ENCODE measurements at places on chromosomes 2 and 18.
A peak's percentile ranks its signal among the peaks of the same experiment; 100 is the strongest.

DNA sequence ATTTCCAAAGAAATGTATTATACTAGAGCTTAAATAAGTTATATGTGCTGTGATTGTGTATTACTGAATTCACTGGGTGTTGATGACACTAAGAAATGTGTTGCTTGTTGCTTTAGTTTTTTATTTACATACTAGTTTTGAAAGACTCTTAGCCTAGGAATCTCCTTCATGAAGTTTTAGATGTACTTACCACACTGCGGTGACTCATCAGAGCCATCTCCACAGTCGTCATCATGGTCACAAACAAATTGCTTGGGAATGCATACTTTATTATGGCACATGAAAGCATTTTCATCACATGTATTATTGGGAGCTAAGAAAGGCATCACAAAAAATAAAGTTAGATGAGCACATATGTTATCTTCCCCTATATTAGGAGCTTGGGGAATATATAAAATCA, 1624.2 kb downstream of the LRP1B start:
- no peak for DNase-seq

GRCh38 chr2:22756276-22757043, 628.5 kb upstream of the KLHL29 start:
- no peak for DNase-seq

DNA sequence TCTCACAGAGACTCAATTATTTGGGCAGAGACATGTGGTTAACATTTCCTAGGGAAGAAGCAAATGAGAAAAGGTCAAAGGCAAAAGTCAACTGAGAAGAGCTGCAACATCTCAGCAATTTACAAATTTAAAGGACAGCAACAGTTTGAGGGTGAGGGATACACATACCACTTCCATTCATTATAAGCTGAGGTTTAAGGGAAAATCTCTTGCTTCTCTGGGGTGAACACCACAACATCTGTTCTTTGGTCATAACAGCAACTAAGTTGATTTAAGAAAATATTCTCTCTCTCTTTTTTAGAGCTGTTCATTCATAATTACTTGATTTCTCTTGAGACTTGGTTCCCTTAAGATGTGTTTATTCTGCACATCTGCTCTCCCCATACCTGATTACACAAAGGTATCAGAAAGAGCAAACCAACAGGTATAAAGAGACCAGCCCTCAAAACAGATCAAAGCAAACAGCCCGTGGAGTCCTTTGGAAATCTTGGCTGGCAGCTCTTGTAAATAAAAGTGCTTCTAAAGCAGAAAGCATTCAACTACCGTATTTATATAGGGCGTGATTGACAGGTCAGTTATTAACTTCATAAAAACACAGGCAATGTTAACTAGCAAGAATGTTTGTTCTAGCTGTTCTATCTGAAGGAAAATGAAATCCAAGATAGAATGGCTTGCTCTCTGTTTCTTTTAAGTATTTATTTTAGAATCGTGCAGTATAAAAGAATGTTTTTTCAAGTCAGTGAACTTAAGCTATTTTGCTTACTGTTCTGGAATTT, 132.8 kb downstream of the THADA start:
- no peak for DNase-seq

GRCh38 chr2:30433541-30434299, 13.3 kb upstream of the LCLAT1 start:
- no peak for DNase-seq

- no peak for DNase-seq
Measured at GRCh38 chr18:37309059-37309458, 256.5 kb downstream of the CELF4 start.

DNA sequence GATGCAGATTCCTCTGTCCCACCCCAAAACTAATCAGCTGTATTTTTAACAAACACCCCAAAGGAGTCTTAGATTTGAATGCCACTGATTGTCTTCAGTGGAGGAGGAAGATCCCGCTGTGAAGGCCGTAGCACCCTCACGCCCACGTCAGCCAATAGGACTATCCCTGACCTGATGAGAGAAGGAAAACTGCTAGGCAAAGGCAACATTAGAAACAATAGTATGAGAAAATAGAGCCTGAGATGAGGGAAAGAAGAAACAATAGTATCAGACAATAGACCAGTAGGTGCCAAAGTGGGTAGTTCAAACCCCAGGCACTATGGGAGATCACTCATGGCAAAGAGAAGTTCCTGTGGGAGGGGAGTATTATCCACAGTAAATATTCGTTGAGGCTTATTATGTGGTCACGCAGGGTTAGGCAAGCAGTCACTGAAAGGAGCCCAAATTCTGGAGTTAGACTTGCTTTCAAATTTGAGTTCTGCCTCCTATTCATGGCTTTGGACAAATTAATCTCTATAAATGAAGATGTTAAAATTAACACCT, 2.8 kb downstream of the PCBP1 start:
- DNase-seq, result no peak

DNA sequence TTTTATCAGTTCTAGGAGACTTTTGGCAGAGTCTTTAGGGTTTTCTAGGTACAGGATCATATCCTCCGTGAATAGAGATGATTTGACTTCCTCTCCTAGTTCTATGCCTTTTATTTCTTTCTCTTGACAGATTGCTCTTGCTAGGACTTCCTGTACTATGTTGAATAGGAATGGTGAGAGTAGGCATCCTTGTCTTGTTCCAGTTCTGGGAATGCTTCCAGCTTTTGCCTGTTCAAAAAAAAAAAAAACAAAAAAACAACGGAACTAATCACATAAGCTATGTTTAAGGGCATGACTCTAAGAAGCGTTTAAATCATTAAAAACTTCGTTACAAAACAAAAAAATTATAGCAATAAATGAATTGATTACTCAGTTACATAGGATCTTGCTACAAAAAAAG, 145.7 kb downstream of the NUP35 start:
- no peak for DNase-seq

DNA sequence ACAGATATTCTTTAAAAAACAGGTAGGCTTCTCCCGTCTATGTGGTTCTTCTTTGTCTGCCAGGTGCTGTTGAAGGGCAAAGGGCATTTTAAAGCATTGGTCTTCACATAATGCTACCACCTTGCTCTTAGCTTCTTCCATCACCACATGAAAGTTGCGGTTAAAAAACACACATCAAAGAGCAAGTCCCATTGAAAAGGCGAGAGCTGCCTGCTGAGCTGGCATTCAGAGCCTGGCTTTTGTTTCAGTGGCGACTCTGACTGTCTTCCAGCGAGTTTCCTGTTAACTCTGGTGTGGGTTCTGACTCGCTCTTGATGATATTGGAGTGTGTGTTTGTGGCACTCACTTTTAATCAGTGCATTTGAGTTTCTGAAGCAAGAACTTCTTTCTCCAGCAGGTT, 624.9 kb upstream of the FANCL start:
- no peak for DNase-seq

- no peak for DNase-seq
Measured at GRCh38 chr2:110167326-110168000, 37.4 kb downstream of the NPHP1 start.

DNA sequence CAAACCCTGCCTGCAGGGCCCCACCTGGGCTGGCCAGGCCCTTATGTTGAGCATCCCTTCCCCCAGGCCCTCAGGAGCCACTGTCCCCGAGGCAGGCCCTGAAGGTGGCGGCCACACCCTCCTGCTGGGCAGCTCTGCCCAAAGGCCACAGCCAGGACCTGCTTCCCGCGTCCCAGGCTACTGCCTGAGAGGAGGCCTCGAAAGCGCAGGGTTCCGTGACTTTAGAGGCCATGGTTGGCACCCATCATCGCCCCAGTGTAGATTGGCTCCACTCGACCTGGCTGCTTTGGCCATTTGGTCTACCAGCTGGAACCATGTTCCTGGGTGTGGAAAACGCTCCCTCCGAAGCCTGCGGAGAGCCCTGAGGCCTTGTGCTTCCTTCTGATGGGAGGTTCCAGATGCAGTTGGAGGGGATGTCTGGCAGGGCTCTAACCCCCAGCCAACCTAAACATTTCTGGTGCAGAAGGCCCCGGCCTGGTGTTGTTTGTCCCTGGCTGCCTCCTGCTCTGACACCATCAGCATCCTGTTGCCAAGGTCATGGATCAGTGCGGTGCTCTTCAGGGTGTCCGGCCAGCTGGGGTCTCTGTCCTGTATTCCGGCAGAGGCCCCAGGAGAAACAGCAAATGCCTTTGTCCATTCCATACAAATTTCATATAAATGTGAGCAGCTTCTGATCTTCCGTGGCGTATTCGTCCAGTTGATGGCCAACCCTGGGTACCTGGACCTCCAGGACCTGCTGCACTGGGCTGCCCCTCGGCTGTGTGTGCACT, 14.7 kb downstream of the CAPN10 start:
- DNase-seq, result no peak

DNA sequence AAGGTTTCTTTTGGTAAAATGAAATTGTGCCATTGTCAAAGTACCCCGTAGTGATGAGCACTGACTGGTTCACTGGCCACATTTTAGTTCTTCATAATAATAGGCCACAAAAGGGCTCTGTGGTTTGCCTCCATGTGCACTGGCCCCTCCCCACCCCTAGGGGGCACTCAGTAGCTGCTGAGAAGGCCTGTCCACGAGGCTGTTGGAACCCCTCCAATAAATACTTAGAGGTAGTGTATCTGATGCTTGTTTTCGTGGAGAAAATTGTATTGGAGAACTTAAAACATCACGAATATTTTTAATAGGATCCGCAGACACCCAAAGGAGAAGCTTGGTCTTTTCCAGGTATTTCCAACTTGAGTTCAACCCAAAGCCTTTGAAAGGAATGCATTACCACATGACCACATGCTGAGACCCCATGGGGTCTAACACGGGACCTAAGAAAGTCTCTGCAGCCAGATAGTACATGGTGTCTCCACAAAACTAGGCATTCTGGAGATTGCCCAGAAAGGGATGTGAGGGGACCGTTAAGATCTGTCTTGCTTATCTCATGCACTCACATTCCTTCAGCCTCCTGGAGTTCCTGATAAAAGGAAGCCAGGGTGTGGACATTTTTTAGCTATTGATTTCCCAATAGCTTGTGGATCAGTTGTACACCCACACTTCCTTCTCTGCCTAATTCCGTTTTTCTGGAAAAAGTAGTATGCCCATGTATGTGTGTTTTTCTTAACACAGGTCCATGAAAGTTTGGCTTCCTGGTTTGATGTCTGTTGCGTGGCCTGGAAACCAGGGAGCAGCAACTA, 28.5 kb upstream of the NOSTRIN start:
- DNase-seq, result peak; percentile 31

DNA sequence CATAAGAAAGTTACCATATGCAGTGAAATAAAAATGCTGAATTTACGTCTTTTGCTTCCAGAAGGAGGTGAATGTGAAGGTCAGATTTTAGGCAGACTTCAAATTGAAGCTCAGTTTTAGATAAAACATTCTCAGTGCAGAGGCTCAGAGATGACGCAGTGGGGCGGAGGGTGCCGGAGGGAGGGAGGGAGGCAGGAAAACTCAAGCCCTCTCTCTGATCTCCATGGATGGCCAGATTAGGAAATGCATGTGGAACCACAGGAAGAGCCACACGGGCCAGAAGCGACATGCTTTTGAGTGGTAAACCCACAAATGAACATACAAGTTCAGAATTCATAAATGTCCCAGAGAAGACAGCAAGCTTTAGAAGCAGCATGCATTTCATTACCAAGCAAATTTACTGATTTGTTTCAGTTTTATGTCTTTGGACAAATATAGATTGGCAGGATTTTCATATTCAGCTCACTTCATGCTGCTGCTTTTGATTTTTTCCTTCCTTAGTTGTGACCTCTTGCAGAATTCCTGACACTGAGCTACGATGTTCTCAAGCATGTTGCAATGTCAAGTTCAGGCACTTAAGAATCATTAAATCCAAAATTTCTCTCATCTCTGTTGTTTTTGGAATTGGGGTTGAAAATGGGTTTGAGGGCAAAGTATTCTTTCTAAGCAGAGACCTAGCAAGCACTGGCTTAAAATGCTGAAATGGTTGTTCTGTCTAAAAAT, 29.7 kb upstream of the APCDD1 start:
- DNase-seq, result peak; percentile 51

- DNase-seq, result no peak
Measured at GRCh38 chr18:56910967-56911366, 235.9 kb upstream of the BOD1L2 start.

GRCh38 chr2:64062840-64063239, 43.6 kb upstream of the VPS54 start:
- DNase-seq, result no peak

GRCh38 chr2:46245869-46246268, 51.3 kb upstream of the EPAS1 start:
- no peak for DNase-seq

GRCh38 chr18:24187689-24188088, 48.8 kb downstream of the CABYR start:
- DNase-seq, result no peak

DNA sequence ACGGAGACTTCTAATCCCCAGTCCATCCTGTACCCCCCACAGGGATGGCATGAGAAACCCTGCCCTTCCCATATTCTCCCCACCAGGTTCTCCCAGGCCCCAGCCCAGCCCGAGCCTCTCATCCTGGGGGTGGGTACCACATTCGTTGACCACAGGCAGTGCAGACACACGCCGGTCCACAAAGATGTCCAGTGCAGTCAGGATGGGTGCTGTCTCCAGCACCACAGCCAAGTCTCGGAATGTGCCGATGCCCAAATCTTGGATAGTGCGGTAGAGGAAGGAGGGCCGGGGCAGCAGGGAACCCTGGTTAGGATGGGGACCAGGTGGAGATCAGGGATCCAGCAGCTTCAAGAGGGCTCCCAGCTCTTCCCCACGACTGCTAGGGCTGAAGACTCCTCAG, 4.8 kb downstream of the PRKAG3 start:
- DNase-seq, result no peak

DNA sequence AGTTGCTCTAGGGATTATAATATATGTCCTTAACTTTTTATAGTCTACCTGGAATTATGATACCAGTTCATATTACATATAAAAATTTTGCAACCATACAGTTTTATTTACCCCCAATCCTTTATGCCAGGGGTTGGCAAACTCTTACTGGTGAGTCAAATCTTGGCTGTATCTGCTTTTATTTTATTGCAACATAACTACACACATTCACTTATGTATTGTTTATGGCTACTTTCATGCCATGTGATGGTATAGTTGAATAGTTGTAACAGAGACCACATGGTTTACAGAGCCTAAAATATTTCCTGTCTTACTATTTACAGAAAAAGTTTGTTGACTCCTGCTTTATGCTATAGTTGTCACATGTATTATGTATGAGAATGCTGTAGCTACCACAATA, 25.8 kb upstream of the DLX2 start:
- DNase-seq, result no peak

DNA sequence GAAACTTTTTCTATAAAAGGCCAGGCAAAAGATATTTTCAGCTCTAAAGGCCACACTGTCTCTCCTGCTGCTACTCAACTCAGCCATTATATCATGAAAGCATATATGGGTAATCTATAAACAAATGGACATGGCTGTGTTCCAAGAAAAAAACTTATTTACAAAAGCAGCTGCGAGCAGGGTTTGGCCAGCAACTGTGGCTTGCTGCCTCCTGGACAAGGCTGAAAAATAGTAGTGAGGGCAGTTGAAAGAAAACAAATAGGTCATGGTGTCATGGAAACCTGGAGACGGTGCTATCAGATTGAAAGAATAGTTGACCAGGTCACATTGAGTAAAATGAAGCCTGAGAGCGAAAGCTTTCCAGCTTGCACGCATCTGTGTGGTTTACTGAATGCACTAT, 89.2 kb upstream of the LRATD1 start:
- DNase-seq, result no peak

- no peak for DNase-seq
Measured at GRCh38 chr2:102166189-102166845, 20.5 kb upstream of the IL1RL2 start.

Data from left ventricle myocardium inferior (tissue), 1 donor.